Activated effector memory CD4-positive, alpha-beta T cell treated with anti-CD3 and anti-CD28 coated beads, Interleukin-2, amount 50 U/mL, for 16 hours (primary cell): ENCODE measurements at places on chromosomes 4 and X.

DNA sequence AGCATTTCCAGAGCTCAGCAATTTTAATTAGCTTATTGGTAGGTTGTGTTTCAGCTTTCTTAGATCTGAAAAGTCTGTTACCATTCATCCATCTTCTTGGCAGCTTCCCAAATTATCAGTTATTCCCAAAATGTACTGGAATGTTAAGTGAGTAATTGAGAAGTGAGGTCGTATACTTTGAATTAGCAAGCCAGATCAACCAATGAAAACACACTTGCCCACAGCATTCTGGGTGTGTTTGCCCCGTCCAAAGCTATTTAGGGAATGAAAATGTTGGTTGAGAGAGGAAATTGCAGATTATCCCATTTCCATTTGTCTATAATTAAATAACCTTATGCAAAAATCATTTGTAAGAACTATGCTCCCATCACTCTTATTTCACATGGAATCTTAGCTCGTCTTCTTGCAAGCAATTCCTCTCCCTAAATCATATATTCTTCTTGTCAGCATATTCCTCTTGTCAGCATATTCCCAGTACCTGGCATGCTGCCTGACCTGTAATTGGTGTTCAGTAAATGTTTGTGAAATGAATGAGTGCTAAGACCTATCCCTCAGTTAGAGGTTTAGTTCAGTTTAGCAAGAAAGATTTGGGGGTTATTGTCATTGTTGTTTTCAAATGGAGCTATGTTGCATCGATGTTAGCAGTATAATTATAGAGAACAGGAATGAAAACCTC lies 23.3 kb upstream of the ANTXR2 start:
- DNase-seq, result no peak

- DNase-seq, result peak; percentile 72
Observed at GRCh38 chr4:4762909-4763821, 96.3 kb upstream of the MSX1 start.

DNA sequence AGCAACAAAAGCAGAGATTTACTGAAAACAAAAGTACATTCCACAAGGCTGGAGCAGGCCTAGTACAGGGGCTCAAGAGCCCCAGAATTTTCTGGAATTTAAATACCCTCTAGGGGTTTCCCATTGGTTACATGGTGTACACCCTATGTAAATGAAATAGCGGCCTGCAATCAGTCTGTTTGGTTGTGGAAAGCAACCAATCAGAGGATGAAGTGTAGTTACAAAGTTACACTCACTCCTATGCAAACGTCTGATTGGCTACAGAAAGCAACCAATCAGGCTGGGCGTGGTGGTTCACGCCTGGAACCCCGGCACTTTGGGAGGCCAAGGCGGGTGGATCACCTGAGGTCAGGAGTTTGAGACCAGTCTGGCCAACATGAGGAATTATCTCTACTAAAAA lies 13.8 kb upstream of the TXLNG start:
- DNase-seq, result no peak

- no peak for DNase-seq
Observed at GRCh38 chr4:174117445-174117844, 166.0 kb downstream of the FBXO8 start.

DNA sequence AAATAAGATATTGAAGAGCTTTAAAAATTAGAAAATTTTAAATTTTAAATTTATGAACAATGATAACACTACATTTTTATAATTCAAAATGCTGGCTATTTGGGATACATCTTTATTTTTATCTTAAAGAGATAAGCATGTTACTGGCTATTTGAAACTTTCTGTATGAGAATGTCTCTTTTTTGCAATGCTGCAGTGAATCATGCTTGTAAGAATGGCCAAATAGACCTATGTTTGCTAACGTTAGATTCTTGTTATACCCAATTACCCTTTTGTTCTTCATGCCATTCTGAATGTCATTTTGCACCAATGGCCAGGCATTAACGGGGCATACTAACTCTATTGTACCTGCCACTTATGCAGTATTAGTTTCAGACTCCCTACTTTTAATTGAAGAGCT lies 49.5 kb downstream of the SLIT2 start:
- no peak for DNase-seq

- DNase-seq, result no peak
Observed at GRCh38 chrX:22032084-22032483, at the start of gene PHEX. Gene PHEX (plus strand): TSS chrX:22032325. CDS start chrX:22033006, 681 bp downstream.

GRCh38 chr4:38639242-38639641 lies 24.8 kb upstream of the KLF3 start:
- no peak for DNase-seq

GRCh38 chr4:125725957-125726525 lies 411.3 kb downstream of the FAT4 start:
- DNase-seq, result no peak

GRCh38 chr4:146124023-146124680 lies 51.4 kb upstream of the LSM6 start:
- no peak for DNase-seq

- no peak for DNase-seq
Observed at GRCh38 chrX:123920105-123920785, 41.3 kb upstream of the STAG2 start.

- peak; percentile 80 for DNase-seq
Observed at GRCh38 chrX:18886344-18887161, 97.4 kb downstream of the PHKA2 start.

- DNase-seq, result no peak
Observed at GRCh38 chr4:185248393-185249039, 39.1 kb downstream of the SNX25 start.

DNA sequence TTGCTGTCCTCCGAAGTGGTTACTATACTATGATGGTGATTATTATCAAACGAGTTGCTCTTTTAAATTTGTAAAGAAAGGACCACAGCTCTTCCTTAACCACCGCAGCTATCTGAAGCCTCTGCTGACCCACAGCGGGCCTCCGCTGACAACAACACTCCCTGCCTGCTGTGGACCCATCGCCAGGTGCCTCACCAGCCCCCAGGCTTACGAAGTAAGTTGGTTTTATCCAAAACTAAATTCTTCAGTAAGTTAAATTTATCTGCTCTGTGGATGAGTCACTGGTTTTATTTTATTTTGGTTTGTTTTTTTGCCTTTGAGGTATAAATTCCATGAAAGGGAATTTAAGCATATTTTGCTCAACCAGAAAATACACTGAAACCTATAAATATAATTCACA lies 54.7 kb downstream of the SLC9A6 start:
- no peak for DNase-seq

DNA sequence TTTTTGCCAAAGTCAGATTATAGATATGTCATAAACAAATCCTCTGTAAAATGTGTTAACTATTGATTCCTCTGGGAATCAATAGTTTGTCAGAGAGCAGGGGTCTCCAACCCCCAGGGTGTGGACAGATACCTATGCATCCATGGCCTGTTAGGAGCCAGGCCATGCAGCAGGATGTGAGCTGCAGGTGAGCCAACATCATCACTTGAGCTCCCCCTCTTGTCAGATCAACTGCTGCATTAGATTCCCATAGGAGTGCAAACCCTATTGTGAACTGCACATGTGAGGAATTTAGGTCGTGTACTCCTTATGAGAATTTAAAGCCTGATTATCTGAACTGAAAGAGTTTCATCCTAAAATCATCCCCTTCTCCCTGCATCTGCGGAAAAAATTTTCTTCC lies 1365.4 kb downstream of the ARAP2 start:
- DNase-seq, result no peak

GRCh38 chrX:34657726-34658070 lies 613 bp upstream of the TMEM47 start:
- DNase-seq, result no peak
